Activated CD4-positive, alpha-beta T cell treated with anti-CD3 and anti-CD28 coated beads, Interleukin-2, amount 50 U/mL, for 48 hours (primary cell): ENCODE measurements at places on chromosomes 7 and 10.

DNA sequence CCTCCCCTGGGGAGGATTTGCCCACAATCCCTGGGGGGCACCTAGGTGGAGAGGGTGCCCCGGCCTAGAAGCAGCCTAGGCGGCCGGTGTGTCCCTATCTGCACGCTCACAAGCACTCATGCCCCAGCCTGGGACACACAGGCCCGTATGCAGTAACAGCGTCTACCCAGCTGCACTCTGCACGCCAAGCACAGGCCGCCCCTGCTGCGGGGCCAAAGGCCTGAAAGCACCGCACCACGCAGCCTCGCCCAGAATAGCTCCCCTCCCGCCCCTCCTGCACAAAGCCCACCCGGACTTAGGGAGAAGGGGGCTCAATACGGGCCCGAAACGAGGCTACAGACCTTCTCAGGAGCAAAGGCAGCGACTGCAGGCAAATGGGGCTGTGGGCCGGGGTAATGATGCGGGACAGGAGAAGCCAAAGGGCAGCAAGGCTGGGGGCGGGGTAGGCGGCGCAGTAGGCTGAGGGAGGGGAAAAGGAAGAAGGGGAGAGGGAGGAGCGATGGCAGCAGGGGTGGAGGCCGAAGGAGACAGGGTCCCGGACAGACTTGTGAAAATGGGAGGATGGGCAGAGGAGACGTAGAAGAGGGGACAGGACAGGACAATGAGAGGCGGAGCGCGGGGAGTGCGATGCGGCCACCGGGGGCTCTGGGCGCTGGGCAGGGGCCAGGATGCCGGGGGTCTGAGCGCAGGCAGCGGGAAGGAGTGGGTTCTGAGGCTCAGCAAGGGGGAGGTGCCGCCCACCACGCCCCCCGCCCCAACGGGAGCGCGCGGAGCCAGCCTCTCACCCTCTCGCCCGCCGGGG lies 544 bp downstream of the GPRIN2 start:
- no peak for DNase-seq

DNA sequence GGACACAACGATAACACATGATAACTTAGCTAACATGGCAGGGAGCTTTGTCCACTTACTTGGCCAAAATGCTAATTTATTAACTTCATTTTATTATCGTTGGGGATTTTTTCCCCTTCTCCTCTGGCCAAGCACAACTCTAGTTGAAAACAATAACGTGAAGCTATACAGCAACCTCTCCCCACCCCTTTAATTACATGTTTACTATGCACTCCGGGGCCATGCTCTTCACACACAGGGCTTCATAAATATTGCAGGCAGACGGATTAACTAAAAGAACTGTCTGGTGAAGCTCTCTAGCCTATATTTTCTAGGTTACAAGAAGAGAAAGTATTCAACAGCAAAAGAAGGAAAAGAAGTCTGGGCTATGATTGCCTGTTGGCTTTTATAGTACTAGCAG lies 51.7 kb downstream of the XRCC2 start:
- no peak for DNase-seq

DNA sequence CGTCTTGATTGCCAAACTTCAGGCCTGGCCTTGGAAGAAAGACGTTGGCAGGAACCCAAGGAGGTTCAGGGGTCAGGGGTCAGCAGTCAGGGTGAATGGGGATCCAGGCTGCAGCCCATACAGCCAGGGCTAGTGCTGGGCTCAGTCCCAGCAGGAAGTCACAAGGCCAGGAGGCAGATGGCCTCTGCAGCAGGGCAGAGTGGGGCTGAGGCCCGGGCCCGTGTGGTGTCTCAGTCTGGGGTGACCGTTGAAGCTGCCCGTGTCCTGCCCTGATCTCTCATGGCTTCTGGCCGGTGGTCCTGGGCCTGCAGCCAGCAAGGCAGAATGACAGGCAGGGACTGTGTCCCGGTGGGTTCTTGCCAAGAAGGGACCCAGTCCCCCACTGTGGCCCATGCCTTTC lies 26.6 kb upstream of the PURB start:
- no peak for DNase-seq

DNA sequence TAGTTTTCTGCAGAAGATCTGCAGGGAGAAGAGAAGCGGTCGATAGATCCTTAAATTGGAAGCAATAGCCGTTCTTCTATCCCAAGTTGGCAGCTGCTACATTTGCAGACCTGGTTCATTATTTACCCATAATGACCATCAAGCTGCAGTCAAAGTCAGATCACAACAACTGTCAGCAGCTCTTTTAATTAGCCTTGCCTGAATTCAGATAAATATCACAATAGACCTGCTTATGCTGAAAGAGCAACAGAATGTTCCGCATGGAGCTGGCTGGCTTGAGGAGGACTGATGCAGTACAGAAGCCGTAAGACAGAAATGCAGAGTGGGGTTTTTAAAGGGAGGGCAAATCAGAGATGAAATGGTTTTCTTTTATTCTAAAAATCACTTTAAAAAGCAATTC lies 109.4 kb downstream of the HIBADH start:
- DNase-seq, result no peak

DNA sequence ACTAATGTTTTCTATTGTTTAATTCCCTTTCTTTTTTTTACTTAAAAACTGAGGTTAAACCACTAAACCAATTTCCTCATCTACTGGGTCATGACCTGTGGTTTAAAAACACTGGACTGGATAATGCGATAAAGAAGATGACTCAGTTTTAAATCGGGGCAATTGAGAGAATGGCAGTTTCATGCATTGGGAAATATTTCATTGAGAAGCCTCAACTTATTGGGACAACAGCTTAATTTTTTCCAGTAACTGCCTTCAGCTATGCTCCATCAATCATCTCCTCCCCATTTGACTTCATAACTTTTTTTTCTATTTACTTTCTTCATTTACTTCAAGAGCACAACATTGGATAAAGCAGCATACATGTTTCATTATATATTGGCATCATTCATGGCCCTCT lies 61.8 kb upstream of the MET start:
- no peak for DNase-seq

DNA sequence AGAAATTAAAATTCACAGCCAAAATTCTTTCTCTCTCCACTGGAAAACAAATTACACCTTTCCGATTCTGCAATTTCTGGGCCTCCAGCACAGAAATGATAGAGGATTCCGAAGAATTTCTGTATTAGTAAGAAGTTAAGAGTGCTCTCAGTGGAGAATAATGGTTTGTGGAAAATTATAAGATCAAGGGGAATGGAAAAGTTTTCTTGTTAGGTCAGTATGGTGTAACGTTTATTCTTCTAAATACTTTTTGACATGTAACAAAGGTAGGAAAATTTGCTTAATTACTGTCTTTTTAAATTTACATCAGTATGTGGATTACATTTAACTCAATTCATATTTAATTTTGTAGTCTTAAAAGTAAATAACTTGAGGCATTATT lies 288.3 kb upstream of the NFE2L3 start:
- DNase-seq, result no peak

DNA sequence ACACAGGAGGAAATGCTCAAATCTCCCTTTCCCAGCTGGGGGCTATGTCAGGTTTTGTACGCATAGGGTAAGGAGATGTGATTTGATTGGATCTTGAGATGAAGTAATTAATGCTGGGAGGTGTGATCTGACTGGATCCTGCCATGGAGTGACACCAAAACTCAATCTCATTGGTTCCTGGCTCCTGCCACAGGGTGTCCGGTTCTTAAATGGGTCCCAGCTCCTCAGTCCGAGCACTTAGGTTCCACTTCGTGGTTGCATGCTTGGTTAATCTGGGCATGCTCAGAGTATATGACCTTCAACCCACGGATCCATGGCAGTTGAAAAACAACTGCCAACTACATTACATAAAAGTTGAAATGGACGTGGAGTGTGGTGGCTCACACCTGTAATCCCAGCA lies 3.1 kb upstream of the ZNF12 start:
- peak; percentile 14 for DNase-seq

DNA sequence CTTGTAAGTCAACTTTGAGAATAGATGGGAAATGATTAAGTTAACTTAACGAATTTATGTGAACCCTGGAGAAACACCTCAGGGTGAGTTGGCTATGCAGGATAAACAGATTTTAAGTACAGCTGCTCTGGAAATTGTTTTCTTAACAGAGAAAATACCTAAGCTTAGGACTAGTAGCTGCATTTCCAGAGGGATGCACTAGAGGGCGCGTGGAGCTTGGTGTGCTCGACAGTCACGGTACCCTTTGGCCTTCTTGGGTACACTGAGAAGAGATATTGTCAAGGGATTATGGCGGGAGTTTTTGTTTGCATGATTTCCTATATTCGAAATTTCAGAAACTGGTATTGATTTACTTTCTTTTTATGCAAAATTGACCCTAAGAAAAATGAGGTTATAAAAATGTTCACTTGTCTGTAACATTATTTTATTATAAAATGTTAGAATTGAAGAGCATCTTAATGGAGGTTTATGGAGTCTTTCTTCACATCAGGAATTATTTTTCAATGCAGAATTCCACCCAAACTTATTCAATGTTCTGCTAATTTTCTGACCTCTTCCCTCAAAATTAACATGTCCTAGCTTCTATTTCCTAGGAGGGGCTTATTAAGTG lies 58.4 kb upstream of the MYO3A start:
- peak; percentile 77 for DNase-seq

- DNase-seq, result no peak
These were observed 57.7 kb downstream of the CREB3L2 start for GRCh38 chr7:137944168-137944567.

GRCh38 chr10:6062101-6062771 lies at the start of gene IL2RA:
IL2RA (minus strand) TSS chr10:6062367; CDS start chr10:6062151, 216 bp downstream.
- DNase-seq, result peak; percentile 81

DNA sequence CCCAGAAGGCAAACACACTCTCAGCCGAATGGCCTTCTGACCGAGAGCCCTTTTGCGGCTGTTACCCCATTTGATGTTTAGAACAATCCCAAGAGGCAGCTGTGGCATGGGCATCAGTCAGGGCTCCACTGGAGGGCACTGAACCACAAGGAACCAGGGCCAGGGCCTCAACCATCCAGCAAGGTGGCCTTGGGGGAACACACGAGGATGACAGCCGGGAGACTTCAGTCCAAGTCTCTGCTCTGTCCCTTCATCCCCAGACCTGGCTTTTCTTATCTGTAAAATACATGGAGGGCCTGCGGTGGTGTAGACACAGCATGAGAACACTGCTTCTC lies 63.6 kb upstream of the INSIG1 start:
- no peak for DNase-seq

GRCh38 chr10:79202188-79203013 lies 133.6 kb downstream of the ZMIZ1 start:
- peak; percentile 47 for DNase-seq

DNA sequence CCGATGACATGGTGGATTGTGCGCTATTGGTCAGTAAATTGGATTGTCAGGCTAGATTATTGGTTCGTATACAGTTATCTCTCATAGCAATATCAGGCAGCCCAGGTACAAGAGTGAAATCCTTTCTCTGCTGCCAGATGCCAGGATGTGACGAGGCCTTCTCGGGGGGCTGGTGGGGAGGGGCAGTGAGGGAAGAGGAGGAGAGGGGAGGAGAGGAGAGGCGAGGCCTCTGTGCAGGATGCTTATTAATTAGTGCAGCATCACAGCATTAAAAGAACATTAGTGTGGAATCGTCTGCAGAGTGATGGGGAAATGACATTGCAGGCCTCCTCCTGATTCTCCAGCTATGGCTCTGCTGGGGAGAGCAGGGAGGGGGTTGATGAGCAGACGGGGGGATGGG lies 30.5 kb upstream of the SLF2 start:
- DNase-seq, result no peak

DNA sequence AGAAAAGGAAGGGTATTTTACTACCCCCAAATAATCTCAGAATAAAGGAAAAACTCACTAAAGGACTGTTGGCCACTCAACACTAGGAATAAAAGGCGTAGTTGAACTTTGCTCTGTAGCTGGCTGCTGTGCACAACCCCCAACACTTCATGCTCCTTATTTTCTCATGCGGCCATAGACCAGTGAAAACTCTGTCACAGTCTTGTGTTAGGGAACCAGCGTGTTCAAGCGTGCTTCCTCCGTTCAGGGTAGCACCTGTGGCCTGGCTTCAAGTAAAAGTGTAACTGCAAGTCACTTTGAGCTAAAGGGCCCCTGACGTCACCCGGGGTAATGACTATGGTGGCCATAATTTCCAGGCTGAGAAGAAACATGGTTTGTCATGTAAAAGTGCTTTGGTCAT lies 27.0 kb downstream of the BLNK start:
- no peak for DNase-seq

- DNase-seq, result peak; percentile 44
These were observed 157.4 kb downstream of the ST7 start for GRCh38 chr7:117110480-117111315.

DNA sequence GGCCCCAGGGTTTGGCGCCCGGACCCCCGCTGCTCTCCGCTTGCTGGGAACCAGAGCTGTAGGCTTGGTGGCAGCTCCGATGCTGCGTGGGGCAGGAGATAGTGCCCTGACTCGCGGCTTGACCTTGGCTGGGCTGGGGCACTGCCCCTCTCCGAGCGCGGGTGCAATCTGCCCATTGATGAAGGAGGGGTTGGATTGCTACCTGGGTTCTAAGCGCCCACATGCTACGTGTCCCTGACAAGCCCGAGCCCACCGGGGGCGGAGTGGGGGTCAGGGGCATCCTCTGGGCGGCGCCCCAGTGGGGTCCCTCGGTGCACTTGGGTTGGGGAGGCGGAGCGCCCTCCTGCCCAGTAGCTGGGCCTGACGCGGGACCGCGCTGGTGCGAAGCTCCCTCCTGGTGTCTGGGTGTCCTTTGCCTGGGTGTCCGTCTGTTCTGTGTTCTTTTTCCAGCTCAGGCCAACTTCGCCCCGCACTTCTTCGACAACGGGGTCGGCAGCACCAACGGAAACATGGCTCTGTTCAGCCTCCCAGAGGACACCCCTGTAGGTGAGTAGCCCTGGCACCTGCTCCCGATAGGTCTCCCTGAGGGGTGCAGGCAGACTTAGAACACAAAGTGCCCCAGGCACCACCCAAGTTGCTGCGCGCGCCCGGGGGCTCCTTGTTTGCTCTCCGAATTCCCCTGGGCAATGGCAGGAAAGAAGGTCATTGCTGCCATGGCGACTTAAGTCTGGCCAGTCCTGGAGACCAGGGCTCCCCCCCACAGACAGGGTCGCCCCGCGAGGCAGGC lies 900 bp downstream of the CDHR1 start:
- no peak for DNase-seq

- DNase-seq, result no peak
These were observed 618.9 kb upstream of the IGFBP3 start for GRCh38 chr7:46539892-46540483.

- DNase-seq, result no peak
These were observed 13.4 kb upstream of the FIS1 start for GRCh38 chr7:101258243-101258731.

DNA sequence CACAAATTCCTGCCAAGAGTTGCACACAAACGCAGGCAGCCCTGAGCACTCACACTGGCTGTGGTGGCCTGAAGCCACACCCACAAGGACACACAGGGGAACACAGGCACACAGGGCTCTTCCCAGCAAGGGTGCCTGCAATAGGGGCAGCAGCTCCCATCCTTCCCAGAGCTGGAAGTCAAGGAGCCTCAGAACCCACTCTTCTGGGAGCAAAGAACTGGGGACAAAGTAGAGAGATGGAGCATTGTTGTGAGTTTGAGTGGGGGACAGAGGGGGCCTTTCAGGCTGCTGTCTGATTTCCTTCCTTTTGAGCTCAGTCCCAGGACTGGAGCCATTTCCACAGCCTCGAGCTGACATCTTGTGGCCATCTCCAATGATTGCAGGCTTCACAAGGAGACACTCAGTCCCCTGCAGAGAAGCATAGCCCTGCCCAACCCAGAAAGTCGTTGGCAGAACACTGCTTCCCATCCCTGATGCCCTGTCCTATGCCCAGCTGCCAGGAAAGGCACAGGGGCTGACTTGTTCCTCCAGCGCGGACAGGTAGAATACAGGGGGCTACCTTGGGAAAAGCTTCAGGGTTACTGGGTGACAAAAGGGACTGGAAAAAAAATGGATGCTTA lies 34.4 kb upstream of the SLF2 start:
- DNase-seq, result peak; percentile 36
